Transverse colon (tissue), 4 donors: ENCODE measurements at places on chromosomes 1 and 21.

- peak; percentile 53 for DNase-seq
Measured at GRCh38 chr1:200409203-200409760, 554 bp downstream of the ZNF281 start.

- no peak for DNase-seq
Measured at GRCh38 chr1:233935297-233935868, 30.9 kb downstream of the SLC35F3 start.

GRCh38 chr1:230994860-230995259, 16.0 kb downstream of the ARV1 start:
- no peak for DNase-seq

- DNase-seq: no peak
Measured at GRCh38 chr1:157304271-157304670, 166.1 kb upstream of the ETV3 start.

DNA sequence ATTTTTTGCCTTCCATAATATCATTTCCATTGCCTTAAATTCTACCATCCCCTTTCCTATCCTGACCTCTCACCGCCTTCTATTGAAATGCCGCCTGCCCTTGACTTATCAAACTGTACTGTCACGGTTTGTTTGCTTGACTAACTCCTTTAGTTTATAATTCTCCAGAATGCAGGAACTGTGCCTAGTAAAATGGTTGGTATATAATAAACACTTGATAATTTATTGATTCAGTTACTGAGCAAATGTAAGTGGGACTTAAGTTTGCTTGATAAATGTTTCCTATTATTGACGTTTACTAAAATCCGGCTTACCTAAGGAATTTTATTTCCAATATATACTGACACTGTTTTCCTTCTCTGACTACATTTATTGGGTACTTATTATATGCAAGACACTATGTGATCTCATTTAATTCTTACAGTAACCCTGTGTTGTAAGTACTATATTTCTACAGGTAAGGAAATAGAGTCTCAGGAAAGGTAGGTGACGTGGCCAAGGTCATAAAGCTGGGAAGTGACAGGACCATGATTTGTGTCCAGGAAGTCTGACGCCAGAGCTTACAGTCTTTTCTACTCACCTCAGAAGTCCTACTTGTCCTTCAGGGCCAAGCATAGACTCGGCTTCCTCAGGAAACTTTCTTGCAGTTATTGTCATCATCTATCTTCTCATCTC, 35.7 kb downstream of the DPT start:
- DNase-seq: peak; percentile 70

GRCh38 chr1:51559064-51559500, 40.0 kb upstream of the EPS15 start:
- no peak for DNase-seq

- no peak for DNase-seq
Measured at GRCh38 chr1:89910780-89911179, 84.1 kb upstream of the ZNF326 start.

DNA sequence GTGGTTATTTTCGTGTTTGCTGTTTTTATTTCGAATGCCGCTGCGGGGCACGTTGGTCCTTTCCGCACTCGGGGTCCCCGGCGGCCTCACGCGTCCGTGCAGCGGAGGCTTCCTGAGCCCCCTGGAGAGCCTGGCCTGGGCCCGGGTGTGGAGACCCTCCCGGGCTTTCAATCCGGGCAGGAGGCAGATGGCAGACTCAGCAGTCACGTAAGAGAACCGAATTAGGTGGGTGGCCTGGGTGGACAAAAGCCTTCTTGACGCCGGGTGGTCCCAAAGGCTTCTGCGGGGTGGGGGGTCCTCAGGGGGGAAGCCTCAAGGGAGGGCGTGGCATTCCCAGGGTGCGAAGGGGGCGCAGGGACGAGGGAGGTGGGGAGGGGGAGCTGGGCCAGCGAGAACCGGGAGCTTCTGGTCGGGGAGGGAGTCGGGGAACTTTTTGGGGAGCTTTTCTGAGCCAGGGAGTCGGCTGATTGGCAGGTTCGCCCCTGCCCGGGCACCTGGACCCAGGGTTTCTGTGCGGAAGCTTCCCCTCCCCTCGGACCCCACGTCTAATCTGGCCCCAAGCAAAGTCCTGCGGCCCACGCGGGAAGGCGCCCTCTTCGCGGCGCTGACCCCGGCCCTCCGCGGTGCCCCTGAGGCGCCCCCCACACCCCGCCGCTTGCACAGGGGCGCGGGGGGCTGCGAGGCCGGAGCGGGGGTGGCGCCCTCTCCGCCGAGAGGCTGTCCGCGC, 1.3 kb upstream of the HES4 start:
- no peak for DNase-seq

GRCh38 chr1:99217599-99217998, 46.7 kb upstream of the PLPPR4 start:
- DNase-seq: no peak

GRCh38 chr1:47781171-47781959, 215.8 kb downstream of the TRABD2B start:
- DNase-seq: no peak
